ELF-1 (cell line): ENCODE measurements at places on chromosomes 2 and 18.

- no peak for DNase-seq
Observed at GRCh38 chr18:48622911-48623431, 84.1 kb downstream of the CTIF start.

DNA sequence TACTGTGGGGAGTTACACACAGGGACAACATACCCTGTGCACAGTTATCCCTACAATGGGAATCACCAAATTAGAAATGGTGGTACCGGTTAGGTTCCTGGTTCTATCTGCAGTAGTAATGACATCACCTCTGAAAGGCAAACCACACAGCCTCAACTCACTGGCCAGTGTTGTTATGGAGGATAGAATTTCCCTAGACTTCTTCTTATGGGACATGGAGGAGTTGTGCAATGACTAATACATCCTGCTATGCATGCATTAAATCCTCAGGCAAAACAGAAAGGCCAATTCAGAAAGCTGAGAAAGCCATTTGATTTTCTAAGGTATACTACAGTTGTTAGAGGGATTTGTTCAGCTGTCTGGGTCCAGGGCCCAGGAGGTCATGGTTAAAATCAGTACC, 439.3 kb downstream of the TMX3 start:
- no peak for DNase-seq

DNA sequence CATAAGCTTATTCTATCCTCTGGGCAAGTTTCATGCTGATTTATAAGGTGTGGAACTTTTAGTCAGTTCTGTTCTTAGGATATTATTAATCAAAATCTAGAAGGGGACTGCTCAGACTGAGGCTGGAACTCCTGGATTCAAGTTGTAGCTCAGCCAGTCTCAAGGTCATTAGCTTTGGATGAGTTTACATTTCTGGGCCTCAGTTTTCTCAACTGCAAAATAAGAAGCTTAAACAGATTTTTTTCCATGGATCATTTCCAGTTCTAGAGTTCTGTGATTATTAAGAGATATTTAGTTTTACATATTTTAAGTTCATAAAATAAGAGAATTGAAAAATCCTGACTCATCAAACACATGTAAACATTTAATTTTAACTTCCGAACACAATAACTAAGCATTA, 442.5 kb upstream of the PKDCC start:
- DNase-seq: no peak

- DNase-seq: no peak
Observed at GRCh38 chr2:54735636-54736035, 12.2 kb downstream of the EML6 start.

DNA sequence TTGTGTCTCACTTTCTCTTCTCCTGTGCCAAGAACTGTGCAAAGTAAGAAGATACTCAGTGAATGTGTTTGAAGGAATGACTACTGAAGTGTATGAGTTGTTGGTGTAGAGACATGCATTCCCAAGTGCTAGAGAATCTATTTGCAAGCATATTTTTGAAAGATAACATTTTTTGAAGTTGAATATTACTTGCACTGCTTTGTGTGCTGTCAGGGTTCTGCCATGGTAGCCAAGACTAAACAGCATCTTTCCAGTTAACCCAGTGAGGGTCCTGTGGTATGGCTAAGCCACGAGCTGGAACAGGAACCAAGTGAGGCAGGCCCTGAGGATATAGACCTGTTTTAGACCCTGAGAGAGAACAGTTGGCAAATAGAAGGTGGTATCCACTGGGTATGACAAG, 35.2 kb upstream of the EFEMP1 start:
- DNase-seq: no peak

- DNase-seq: no peak
Observed at GRCh38 chr2:58377181-58377580, 136.1 kb upstream of the FANCL start.

DNA sequence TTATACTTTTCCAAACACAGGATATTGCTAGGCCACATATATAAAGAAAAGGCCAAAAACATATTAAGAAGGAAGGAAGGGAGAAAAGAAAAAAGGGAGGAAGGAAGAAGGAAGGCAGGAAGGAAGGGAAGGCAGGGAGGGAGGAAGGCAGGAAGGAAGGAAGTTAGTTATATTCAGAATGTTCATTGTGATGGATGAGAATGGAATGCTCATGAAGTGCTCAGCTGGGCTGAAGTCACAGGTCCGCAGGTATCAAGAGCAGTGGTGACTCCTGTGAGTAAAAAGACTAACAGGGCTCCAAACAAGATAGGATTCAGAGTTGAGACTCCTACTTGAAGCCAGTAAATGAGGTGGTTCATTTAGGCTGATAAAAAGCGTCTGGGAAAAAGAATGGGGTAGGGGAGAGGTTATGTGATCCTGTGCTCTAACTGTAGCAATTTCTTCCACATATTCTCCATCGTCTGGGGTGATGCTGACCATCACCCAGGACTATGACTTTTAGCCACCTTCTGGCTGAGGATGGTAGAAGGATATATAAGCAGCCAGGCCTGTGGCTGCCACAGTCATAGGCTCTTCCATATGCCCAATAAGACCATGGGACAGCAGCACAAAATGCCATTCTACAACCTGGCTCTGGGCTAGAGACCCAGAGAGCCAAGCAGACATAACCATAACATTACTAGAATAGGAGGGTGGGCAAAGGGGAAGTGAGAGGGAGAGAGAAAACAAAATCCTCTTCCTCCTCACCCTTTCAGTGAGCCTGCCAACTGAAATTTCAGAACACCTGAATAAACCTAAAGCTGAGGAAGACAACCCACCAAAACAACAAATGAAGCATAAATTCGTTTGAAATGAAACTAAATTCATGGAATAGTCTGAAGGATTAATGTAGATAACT, 173.2 kb downstream of the MYO3B start:
- DNase-seq: no peak

DNA sequence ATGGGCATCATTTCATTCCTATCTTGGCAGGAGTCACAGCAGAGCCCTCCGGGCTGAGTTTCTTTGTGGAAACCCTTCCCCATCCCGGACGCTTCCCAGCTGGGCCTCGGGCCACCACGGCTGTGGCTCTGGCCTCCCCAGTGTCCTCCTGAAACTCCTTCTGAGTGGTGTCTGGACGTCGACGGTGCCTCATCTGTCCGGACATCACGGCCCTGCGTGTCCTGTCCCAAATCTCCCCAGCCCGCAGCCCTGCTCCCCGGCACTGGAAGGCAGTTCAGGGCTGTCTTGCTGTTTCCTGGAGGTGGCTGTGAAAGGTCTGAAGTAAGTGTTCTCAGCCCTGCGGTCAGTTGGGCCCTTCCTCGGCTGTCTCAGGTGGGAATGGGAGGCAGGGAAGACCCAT, 99.8 kb upstream of the TMEM18 start:
- DNase-seq: no peak

DNA sequence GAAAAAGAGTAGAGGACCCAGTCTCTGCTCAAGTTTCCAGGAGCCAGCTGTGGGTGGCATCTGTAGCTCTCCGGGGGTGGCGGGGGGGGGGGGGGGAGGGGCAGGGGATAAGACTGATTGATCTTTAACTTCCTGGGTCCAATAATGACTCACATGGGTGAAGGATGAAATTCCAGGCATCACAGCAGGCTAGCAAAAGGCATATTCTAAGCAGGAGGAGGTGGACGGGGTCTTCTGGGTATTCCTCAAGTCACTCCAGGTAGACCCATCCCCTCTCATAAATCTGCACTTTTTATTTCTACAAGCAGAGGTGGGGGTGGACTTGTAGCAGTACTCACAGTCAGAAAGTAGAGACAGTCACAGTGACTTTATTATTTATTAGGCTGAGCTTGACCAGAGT, 85.5 kb upstream of the TMEM247 start:
- DNase-seq: no peak

DNA sequence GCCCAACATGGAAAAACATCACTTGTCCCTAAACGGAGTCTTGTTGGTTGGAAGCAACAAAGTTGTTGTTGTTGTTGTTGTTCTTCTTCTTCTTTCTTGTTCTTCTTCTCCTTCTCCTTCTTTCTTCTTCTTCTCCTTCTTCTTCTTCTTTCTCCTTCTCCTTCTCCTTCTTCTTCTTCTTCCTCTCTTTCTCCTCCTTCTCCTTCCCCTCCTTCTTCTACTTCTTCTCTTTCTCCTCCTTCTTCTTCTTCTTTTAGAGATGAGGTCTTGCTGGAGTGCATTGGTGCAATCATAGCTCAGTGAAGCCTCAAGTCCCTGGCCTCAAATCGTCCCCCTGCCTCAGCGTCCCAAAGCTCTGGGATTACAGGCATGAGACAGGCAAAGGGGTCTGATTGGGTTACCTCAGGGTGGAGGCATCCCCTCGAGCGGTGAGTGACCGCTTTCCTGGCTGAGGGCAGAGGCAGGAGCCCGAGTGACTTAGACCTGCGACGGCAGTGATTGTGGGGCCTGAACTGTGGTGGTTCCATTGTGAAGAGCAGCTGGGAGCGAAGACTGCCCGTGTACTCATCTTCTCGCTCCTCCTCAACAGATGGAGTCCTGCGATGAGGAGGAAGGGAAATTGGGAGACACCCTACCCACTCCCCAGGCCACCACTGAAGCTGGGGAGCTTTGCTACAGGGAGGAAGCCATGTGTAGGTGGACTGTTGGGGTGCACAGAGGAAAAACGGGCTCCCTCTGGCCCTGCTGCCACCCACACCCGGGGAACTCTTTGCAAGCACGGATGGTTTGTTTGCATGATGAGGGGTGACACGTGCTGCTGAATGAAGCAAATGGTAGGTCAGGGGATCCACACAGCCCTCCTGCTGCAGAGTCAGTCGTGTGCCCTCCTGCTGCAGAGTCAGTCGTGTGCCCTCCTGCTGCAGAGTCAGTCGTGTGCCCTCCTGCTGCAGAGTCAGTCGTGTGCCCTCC, 7.0 kb upstream of the PER2 start:
- no peak for DNase-seq

GRCh38 chr2:4502230-4502843, 799.0 kb downstream of the DCDC2C start:
- DNase-seq: no peak

DNA sequence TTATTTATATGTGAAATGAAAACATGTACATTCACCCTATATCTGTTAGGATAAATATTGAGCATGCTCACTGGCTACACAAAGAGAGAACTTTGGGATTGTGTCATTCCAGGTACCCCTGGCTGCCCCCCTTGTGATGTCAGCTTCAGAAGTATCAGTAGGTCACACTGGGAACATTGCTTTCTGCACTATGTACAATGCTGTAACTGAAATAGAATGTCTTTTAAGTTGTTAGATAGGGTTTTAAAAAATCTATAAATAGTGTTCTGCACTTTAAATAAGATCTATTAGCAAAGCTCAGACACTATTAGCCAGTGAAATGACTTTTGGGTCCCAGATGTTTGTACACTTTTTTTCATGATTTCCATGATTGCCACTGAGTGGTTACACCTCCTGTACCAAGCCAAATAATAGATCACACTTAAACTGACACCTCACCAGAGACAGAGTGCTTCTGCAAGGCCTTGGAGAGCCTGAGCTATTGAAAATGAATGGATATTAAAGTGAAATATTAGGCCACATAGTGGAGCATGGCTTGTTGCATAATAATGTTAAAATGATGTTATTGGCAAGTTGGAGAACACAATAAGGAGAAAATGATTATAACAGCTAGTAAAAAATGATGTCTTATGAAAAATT, 297.0 kb upstream of the NXPH2 start:
- no peak for DNase-seq

DNA sequence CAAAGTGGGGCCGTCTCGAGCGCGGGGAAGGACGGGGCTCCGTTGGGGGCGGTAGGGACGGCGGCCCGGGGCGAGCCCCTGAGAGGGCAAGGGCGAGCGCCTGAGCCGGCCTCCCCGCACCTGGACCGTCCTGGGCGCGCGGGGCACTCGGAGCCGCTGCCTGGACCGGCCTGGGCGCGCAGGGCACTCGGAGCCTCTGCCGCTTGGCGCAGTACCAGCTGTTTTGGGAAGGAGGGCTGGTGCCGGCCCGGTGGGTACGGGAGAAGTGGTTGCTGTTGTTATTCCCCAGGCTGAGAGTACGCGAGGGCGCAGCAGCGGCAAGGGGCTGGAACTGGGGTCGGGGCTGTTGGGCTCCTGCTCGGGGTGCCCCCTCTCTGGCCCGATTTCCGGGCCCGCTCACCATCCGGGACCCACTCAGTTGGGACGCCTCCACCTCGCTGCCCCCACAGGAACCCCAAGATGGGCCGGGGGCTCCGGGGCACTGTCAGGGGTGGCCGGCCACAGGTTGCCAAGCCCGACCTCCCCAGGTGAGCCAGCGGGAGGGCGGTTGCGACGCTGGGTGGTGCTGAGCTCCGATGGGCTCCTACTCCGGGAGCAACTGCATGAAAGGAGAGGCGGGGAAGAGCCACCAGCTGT, 579 bp downstream of the ARHGEF4 start:
- peak; percentile 30 for DNase-seq

DNA sequence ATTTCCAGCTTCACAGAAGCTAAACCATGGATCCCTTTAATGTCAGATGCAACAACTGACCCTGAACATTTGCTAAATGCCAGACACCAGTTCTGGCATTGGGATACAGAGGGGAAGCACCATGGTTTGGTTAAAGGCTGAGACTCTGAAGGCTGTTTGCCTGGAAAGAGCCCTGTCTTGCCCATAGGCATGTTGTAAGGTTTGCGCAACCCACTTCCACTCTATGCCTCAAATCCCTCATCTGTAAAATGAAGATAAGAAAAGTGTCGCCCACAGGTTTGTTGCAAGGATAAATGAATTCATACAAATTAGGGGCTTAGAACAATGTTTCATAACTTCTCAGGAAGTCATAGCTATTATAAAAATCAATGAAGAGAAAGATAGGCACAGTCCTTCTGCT, 380.9 kb upstream of the GYPC start:
- no peak for DNase-seq

GRCh38 chr2:137255990-137256389, 490.6 kb downstream of the THSD7B start:
- DNase-seq: no peak

GRCh38 chr2:231614559-231615057, 21.9 kb downstream of the TEX44 start:
- DNase-seq: peak; percentile 70

GRCh38 chr2:145290986-145291385, 771.1 kb upstream of the ZEB2 start:
- DNase-seq: no peak

DNA sequence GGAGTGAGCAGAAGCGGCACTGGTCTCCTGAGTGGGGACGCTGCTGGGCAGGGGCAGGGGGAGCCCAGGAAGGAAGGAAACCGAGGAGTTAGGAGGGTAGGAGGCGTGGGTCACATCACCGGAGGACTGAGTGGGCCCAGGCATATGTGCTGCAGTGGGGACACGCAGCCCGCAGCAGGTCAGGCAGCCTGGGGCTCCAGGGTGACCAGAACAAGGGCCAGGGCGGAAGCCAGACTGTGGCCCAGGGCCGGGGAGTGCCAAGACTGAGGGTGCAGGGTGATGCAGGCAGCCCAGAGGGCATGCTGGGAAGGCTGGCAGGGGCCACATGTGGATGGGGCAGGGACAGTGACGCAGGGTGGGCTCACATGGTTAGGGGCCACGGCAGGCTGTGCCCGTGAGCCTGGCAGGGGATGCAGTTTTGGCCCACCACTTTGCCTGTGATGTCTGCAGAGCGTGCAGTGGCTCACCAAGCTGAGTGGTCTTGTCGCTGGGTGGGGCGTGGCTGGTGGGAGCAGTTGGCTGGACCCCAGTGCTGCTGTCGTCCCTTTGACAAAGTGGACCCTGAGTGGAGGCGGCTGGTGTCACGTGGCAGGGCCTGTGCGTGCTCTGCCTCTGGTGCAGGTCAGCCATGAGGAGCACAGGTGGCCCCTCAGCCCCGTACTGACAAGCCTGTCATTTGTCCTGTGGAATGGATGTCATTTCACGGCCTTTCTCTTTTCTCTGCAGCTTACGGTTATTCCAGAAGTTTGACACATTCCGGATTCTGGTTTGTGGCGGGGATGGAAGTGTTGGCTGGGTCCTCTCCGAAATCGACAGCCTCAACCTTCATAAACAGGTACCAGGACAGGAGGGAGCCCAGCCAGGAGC, 87.1 kb downstream of the DGKD start:
- no peak for DNase-seq
